Bone marrow (tissue), 2 donors: ENCODE measurements at places on chromosomes 6 and 20.

DNA sequence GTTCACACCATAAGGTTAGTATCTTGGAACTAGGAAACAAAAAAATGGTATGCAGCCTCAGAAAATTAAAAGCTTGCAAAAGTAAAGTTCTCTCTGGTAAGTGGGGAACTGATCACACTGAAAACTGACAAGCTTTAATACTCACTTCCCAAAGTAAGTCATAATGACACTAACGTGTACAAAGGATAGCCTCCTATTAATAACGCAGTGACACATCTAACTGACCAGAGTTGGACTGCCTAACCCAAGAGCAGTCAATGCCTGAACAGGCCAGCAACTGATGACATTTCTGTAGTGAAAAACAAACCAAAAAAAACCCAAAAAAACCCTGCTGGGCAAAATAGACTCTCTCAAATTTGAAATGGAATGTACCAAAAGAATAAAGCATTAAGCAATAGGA is 30.7 kb downstream of the CHD6 start:
- no peak for DNase-seq

GRCh38 chr6:107345393-107345792 is 114.0 kb downstream of the PDSS2 start:
- no peak for DNase-seq

DNA sequence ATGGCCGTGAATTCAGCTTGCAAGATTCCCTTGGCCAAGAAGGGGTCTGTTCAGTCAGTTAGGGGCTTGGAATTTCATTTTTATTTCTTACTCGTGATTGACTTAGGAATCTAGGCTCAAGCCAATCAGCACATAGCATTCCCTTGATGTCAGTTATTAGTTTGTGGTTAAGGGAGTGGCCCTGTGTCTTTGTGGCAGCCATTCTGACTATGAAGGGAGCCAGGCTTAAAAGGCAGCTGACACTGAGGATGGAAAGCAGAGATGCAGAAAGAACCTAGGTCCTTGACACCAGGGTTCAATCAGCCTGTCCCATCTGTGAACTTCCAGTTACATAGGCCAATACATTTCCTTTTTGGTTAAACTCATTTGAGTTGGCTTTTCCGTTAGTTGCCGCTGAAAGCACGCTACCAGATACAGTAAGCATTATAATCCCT is 48.1 kb downstream of the MCUR1 start:
- DNase-seq: no peak

DNA sequence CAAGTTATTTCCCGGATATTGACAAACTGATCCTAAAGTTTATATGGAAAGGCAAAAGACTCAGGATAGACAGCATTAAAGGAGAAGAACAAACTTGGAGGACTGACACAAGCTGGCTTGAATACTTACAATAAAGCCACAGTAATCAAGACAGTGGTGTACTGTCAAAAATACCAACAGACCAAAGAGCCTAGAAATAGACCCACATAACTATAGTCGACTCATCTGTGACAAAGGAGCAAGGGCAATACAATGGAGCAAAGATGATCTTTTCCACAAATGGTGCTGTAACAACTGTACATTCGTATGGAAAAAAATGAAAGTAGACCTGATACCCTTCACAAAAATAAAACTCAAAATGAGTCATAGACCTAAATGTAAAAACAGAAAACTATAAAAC is 46.0 kb downstream of the ABHD12 start:
- DNase-seq: no peak

- no peak for DNase-seq
Measured at GRCh38 chr6:81308577-81309279, 443.8 kb downstream of the TENT5A start.

GRCh38 chr6:24378473-24379097 is 20.7 kb upstream of the DCDC2 start:
- no peak for DNase-seq

- DNase-seq: no peak
Measured at GRCh38 chr6:16840725-16841124, 79.5 kb upstream of the ATXN1 start.

DNA sequence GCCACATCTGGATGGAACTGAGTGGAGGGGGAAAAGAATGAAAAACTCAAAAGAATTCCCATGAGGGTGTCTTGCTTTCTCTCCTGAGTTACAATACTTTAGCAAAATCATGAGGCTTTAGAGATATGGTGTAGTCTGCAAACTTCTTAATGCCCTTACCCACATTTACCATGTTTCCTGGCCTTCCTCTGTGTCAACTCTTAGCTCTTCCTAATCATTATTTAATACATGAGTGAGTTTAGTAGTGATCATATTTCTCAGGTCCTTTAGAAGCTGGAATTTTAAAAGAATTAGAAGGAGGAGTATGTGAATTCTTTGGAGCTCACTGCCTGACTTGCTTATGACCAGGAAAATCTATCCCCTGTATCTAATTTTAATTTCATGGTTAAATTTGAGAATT is 39.0 kb downstream of the STX11 start:
- DNase-seq: no peak

- DNase-seq: no peak
Measured at GRCh38 chr20:11766961-11767360, 150.7 kb upstream of the BTBD3 start.

- DNase-seq: no peak
Measured at GRCh38 chr6:70708448-70708847, 40.8 kb downstream of the SMAP1 start.

DNA sequence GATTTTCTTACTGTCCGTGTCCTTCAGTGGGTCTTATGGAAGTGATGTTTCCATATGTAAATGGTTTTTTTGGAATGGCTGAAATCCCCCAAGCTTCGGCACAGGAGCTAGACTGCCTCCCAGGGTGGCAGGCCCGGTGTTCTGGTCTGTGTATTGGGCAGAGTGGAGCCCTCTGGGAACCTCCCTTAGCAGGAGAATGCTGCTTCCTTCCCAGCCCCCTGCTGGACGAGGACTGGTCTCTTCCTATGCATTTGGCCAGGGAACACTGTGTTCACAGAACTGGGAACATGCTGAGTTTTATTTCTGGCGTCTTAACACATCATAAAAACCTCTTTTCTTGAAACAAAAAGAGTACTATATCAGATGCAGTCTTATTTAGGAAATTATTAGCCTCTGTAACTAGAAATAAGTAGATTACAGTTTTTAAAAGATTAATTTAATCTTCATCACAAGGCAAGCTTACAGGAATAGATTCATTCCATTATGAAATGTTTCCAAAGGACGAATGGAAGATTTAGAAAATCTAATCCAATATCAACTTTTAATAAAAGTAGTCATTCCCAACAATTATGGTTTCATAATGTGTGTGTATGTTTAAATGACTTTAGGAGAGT is 56.6 kb downstream of the SYTL3 start:
- DNase-seq: no peak

GRCh38 chr6:7131390-7131789 is 23.6 kb downstream of the RREB1 start:
- no peak for DNase-seq

- no peak for DNase-seq
Measured at GRCh38 chr20:50373674-50374286, 136.4 kb upstream of the PTPN1 start.

DNA sequence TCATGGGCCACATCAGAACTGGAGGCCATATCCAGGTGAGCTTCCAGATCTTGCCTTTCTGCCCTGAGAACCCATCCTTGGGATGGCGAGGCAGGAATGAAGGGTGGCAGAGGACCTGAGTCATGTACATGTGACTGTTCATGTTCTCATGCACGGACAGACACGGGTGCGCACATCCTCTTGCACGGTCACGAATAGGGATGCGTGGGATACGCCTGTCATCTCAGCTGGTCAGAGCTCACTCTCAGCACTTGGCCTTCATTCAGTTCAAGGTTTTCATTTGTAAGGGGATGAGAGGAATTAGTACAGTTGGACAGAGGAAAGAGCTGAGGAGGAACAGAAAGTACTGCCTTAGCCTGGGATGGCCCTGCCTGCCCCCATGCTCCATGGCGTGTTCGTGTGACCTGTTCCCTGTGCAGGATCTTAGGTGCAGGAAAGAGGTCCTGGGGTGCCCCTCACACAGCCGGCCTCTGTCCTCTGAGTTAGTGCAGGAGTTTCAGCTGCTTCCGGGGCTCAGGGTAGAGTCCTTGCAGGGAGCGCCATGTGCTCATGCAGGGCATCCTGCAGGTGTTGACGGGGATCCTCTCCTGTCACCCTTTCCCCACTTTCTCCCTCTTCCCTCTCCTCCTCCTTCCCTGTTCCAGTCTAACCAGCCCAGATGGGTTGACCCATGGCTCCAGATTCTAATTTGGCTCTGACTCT is 173.4 kb downstream of the DTNBP1 start:
- no peak for DNase-seq

DNA sequence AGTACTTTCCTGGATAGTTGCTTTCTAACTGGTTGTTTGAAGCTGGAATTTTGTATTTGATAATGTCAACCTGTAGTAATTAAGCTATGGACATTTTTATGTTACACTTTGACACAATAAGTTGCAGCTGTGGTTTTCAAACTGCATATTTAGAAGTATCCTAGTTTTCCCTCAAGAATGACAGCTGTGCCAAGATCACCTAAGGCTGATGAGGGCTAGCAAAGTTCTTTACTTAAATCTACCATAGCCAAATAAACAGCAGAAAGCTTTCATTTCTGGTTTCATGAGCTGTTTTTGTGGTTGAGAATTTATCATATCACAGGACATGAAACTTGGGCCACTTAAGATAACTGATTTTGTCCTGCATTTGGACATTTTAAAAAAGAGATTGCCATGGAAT is 30.6 kb downstream of the FAM229B start:
- no peak for DNase-seq

GRCh38 chr6:45586216-45587171 is 208.8 kb upstream of the SUPT3H start:
- DNase-seq: no peak

DNA sequence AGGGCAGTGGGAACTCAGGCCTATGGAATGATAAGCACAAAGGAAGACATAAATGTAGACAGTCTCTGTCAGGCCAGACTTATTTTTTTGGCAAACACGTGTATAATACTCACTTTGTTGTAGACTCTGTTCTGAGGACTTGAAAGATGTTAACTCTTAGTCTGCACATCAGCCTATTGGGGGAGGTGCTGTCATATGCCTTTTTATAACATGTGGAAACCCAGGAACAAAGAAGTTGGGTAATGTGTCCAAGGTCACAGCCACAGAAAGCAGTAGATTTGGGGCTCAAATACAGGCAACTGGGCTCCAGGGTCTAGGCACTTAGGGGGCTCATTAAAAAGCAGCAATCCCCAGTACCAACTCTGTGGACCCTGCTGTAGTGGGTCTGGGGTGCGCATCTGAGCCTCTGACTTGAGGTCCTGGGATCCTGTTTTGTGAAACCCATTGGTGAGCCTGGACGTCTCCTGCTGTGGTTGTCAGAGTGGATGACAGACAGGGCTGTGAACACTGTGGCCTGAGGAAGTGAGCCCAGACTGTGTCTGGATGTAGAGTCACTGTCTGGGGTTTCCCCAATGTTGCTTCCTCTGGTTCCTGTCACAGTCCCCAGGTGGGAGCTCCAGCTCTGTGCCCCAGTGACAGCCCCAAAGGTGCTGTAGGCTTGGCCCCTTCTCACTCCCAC is 50.0 kb downstream of the CDH26 start:
- DNase-seq: no peak

GRCh38 chr6:84508334-84508733 is 256.1 kb downstream of the TBX18 start:
- no peak for DNase-seq

DNA sequence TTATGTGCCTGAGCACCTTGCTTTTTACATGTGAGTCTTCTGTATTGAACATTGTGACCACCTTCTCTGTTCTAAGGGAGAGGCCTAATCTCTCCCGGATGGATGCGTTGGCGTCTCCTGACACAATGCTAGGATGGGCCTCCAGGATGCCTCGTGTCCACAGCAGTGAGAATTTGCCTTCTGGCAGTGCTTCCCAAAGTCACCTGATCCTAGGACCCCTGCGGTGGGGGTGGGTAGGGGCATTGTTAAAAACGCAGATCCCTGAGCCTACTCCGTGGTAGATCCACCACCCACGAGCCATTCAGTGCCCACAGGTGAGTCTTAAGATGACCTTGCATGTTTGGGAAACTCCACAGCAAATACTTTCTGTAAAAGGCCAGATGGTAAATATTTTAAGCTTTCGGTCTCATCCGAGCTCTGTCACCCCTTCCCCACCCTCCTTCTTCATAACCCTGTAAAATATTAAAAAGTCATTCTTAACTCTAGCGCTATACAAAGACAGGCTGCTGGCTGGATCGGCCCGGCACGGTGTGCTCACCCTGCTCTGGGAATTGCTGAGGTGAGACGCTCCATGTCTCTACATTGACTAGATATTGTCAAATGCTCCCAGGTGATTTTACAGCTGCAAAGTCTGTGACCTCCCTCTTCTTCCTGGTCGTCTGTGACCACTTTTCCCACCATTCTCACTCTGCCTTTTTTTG is 106.7 kb upstream of the IYD start:
- no peak for DNase-seq

GRCh38 chr20:41407607-41408006 is 41.0 kb upstream of the EMILIN3 start:
- DNase-seq: no peak

GRCh38 chr20:4813863-4814695 is 92.4 kb downstream of the PRND start:
- DNase-seq: peak; percentile 71

DNA sequence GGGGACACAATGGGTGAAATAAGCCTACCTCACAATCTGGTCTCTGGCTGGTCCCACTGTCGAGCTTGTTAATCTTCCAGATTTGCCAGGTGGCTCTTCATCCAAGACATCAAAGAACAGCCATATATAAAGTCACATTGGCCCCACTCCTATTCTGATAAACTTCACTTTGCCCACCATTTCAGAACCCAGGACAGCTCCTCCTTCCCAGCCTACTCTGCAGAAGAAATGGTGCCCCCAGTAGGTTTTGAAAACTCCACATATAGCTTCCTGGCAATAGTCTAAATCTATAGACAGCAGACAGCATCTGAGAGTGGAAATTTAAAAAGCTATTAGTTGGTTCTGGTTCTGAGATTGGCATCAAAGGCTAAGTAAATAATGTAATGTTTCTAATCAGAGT is 143.1 kb upstream of the PCSK2 start:
- DNase-seq: no peak

DNA sequence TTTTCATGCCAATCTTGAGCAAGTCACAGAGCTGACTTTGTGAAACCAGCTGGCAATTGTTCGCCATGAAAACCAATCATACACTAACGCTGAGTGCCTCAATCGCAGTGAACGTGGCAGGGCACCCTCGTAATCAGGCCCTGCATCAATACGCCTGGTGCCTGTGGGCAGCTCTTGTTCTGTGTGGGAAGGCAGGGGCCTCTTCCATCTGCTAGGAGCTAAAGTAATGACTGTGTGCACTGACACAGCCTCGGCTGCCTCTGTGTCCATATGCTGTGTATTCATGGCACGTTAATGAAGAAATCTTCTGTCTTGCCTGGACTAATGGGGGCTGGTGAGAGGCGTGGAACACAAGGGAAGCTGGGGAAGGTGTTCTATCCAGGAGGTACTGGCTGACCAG is 27.8 kb upstream of the SYNDIG1 start:
- DNase-seq: no peak

DNA sequence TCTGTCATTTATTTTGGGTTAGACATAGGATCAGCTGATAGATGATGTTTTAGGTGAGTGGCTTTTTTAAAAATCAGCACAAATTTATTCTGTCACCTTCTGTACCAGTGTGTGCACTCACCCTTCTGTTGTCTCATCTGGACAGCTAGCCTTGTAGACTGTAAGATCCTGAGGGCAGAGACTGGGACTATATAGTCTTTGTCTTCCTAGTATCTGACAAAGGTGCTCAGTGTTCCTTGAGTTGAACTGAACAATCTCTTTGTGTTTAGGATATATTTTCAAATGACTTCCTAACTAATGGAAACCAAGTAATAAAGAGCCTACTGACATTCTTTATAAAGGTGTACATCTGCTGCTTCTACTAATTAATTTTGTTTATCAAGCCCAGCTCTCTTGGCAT is 3.0 kb downstream of the DCBLD1 start:
- DNase-seq: no peak
